GM10248 (cell line): ENCODE measurements at places on chromosomes 11 and 22.

- DNase-seq: peak; percentile 70
Observed at GRCh38 chr22:22235558-22235957, 9.0 kb upstream of the VPREB1 start.

- no peak for DNase-seq
Observed at GRCh38 chr11:125092669-125093068, 18.8 kb downstream of the TMEM218 start.

GRCh38 chr11:39975091-39975490 is 1484.4 kb downstream of the LRRC4C start:
- DNase-seq: no peak

DNA sequence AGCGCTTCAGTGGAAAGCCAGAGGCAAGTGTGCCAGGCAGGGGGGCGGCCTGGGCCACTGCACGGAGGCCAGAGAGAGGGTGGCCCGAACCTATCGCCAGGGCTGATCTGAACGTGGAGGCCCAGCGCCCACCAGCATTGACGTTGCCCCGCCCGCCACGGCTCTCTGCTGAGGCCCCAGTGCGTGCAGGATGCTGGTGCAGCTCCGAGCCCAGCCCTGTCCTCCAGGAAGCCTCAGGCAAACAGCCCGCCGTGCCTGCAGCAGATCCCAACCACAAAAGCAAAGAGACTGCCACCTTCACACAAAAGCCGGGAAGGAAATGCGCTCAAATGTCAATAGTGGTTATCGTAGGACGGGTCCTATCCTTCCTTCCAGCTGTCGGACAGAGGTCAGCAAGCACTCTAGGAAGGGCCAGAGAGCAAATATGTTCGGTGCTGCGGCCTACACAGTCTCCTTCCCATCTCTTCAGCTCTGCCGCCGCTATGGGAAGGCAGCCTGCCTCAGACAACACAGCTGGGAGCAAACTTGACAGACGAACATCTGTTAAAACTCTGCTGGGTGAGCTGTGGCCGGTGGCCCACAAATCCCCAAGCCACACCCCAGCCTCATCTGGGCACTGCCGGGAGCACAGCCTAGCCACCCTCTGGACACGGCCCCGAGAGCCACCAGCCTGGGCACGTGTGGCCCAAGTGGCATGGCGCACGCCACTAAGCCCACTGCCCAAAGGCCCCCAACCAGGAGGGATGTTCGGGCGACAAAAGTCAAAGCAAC is 146.2 kb downstream of the CRYBB2 start:
- no peak for DNase-seq

DNA sequence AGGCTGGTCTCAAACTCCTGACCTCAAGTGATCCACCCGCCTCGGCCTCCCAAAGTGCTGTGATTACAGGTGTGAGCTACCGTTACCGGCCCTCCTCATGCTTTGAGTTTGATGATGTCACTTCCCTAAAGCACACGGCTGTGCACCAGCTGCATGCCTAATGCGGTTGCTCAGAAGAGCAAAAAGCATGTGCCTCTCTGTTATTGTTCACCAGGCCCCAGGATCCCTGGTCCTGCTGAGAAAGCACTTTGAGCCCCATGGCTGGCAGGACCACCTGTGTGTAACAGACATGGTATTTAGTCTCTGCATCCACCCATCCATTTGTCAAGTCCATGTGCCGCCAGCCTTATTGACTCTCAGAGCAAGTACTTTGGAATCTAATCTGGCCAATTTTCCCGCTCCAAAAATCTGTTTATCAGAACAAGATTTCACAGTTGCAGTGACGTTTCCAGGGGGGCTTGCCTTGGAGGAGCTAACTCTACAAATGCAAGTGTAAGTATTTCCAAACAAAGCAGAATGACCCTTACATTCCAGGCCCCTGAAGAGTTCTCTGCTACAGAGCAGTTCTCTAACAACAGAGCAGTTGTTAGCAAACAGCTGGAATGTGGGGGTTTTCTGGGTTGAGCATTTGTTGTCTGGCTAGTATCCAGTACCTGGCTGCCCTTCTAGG is 89.4 kb downstream of the LDLRAD3 start:
- no peak for DNase-seq
